ENCODE measurements at places on chromosomes 5 and 9.

DNA sequence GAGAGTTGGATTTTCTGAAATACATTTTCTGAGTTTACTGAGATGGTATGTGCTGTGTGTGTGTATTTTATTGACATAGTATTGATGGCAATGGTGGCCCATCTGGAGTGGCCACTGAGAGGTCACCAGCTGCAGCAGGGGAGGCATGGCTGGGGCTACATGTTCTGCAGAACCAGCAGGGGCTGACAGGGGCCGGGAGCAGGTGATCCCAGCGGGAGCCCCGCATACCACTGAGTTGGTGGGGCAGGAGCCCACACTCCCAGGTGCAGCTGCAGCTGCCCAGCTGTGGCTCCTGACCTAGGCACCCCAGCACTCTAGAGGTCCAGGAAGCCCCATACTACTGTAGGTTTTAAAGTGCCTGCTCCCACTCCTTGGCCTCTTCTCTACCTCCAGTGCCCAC, 1044.2 kb upstream of the CDH9 start:
- no peak for DNase-seq

GRCh38 chr5:122356855-122357254, 44.8 kb downstream of the SNCAIP start:
- no peak for DNase-seq

DNA sequence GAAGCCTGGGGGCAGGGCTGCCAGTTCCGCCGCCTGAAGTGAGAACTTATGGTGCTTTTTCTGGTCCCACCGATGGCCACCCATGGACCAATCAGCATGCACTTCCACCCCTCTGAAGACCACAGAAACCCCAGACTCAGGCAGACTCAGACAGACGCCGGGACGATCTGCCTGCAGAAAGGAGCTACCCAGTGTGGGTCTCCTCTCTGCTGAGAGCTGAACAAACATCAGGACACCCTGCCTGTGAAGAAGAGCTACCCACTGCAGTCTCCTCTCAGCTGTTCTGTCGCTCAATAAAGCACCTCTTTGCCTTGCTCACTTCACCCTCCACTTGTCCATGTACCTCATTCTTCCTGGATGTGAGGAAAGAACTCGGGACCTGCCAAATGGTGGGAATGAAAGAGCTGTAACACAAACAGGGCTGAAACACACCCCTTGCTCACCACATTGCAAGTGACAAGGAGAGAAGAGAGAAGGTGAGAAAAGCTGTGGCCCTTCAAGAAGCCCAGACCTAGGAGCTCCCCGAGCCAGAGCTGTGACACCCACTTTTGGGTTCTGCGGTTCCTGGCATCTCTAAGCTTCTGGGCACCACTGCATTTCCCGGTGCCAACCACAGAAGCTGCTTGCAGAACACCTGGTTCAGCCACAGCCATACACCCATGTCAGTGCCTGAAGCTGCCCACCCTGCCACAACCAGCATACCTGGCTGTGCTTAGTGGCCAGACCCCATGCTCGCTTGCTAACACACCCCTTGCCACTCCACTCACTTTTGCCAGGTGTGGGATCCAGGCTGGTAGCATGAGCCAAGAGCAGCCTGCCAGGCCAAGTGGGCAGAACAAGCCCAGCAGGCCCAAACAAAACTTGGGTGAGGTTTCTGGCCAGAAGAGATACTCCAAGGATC, 114.3 kb upstream of the TSLP start:
- DNase-seq: no peak

GRCh38 chr5:177089127-177089526, 2.4 kb downstream of the FGFR4 start:
- no peak for DNase-seq

GRCh38 chr5:42059778-42060464, 134.8 kb downstream of the FBXO4 start:
- no peak for DNase-seq

All from activated CD4-positive, alpha-beta T cell treated with anti-CD3 and anti-CD28 coated beads, Interleukin-2, amount 10 ng/mL, durations not matched to agents 7 days and 5 days (primary cell).